Kasumi-1 (cell line): ENCODE measurements at places on chromosomes 5 and 9.

DNA sequence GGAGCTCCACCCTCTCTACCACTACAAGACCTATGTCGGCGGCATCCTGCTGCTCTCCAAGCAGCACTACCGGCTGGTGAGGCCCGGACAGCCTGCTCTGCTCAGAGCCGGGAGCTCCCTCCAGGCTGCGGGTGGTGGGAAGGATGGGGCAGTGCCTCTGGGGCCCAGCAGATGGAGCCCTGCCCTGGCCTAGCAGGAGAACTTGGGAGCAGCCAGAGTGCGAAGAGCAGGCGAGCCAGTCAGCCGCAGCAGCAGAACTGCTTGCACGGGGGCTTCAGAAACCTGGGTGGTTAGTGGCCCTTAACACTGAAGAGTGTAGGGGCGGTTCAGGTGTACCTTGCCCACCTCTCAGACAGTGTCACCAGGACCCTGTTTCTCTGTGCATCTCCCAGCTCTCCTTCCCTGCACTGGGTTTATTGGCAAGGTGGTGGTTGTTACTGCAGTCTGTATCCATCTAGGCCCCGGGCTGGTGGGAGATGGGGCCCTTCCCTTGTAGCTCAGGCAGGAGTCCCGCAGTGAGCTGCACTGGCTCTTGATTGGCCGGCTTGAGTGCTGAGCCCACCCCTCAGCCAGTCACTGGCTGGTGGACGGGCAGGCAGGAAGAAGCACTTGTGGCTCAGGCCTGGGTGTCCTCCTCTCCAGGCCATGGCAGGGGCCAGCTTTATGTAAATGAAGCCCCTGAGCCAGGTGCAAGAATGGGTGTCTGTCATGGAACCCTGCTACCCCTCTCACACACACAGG, 7.7 kb downstream of the B4GALT7 start:
- DNase-seq = peak; percentile 89

- no peak for DNase-seq
Observed at GRCh38 chr5:124419531-124419930, 326.9 kb downstream of the ZNF608 start.

DNA sequence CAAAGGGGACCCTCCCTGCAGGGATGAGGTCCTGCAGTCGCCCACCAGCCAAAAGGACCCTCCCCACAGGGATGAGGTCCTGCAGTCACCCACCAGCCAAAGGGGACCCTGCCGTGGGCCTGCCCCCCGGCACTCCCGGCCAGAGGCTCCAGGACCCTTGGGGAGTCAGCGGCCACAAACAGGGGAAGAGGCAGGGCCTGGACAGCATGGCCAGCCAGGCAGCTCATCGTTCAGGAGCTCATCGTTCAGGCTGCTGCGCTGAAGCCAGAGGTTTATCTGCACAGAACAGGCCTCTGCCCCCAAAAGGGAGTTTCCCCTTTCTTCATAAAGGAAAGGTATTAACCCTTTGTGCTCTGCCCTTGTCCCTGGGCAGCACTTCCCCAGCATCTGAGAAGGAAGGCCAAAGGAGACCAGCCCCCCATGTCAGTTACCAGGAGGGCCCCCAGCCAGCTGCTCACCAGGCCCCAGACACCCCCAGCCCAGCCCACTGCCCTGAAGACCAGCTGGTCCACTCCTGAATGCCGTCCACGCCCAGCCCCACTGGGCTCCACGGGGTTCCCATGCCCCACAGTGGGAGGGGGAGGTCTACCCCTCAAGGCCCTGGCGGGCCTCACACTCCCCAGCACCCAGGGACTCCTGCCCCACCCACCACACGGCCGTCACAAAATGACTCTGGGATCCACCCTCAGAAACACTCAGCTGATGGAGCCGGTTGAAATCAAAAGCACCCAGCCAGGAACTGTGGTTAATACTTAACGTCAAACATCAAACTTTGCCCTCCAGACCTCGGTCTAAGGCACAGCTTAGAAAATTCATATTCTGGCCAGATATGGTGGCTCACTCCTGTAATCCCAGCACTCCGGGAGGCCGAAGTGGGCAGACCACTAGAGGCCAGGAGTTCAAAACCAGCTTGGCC, 6.3 kb downstream of the SLC12A7 start:
- DNase-seq = peak; percentile 64

GRCh38 chr5:28810751-28811136, 1772.4 kb upstream of the CDH9 start:
- DNase-seq = no peak

GRCh38 chr9:93902780-93903655, 52.1 kb downstream of the BARX1 start:
- no peak for DNase-seq

DNA sequence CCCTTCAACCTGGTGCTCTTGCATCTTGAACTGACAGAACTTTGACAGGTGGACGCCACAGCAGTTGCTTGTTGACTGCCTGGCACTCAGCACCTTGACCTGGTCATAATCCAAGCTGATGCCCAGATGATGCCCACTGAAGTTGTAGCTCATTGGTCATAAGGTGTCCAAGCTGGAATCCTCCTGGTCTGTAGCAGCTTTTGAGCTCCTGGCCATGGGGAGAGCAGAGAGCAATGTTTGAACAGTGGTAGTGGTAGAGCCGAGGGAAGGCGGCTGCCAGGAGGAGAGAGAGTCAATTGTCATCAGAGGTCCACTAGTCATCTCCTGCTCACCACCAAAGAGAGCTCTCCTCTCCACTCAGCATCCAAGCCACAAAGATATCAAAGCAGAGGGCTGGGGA, 23.3 kb downstream of the CSF2 start:
- no peak for DNase-seq

- no peak for DNase-seq
Observed at GRCh38 chr9:103364753-103365152, 369.6 kb downstream of the CYLC2 start.

- DNase-seq = no peak
Observed at GRCh38 chr9:90665072-90665471, 22.4 kb upstream of the DIRAS2 start.

- DNase-seq = no peak
Observed at GRCh38 chr5:147382776-147383175, 127.1 kb downstream of the DPYSL3 start.

- no peak for DNase-seq
Observed at GRCh38 chr5:128842241-128842640, 123.0 kb upstream of the SLC27A6 start.

DNA sequence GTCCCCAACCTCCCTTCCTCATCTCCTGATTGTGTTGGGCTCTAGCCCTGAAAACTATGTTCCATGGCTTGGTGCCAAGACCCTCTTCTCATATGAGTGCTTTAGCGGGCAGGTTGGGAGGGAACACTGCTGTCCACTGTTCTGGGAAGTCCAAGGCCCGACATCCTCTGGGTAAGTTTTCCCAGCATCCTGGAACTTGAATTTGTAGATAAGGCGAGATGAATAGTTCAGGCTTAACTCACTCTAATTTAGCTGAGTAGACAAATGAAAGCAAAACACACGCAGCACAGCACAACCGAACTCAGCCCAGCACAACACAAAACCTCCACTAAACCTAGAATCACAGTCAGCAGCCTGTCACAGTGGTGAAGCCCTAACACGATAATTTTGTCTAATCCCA, 95.3 kb upstream of the SLC28A3 start:
- DNase-seq = no peak

- no peak for DNase-seq
Observed at GRCh38 chr9:6186691-6187090, 28.9 kb upstream of the IL33 start.

- DNase-seq = no peak
Observed at GRCh38 chr5:159902444-159903121, 13.7 kb upstream of the ADRA1B start.

GRCh38 chr9:105242557-105242956, 1.9 kb upstream of the SLC44A1 start:
- no peak for DNase-seq

DNA sequence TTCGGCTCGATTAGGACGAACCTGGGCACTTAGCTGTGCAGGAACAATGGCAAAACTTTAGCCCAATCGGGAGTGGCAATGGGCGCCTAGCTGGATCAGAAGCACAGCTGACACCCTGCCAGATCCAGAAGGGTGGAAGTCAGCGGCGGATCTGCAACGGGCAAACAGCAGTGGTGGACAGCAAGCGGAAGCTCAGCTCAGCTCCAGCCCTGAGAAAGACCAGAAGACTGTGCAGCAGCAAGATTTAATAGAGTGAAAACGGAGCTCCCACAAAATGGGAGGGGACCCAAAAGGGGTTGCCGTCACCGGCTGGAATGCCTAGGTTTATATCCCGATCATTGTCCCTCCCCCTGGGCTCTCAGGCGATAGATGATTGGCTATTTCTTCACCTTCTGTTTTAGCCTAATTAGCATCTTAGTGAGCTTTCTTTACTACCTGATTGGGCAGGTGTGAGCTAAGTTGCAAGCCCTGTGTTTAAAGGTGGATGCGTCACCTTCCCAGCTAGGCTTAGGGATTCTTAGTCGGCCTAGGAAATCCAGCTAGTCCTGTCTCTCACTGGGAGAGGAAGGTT, 1237.9 kb downstream of the CDH12 start:
- DNase-seq = no peak
